ENCODE measurements at places on chromosomes 6 and 20.

GRCh38 chr20:32091888-32092346, 17.6 kb upstream of the TM9SF4 start:
- peak; percentile 73 for DNase-seq

DNA sequence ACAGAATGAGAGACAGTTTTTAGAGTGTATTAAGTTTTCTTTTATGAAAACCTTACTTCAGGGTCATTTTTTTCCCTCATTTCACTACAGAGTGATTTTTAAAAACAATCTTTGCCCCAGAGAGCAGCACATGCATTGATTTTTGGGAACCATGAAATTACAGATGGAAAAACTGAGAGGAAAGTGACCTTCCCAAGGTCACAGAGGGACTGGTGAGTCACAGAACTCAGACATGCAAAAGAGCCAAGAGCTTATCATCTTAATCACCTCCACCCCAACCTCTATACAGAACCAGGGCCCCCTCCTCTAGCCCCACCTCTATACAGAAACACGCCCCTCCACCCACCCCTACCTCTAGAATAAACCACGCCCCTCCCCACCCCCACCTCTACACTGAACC, 10.7 kb downstream of the PXMP4 start:
- DNase-seq, result no peak

- DNase-seq, result peak; percentile 82
Measured at GRCh38 chr6:31356946-31357466, at the start of gene HLA-B. Gene HLA-B (minus strand): TSS chr6:31357179. CDS start chr6:31357158, 21 bp downstream.

GRCh38 chr6:84453499-84453898, 226.1 kb upstream of the CEP162 start:
- no peak for DNase-seq

GRCh38 chr6:106360989-106361430, 493 bp downstream of the CRYBG1 start:
- DNase-seq, result peak; percentile 2

DNA sequence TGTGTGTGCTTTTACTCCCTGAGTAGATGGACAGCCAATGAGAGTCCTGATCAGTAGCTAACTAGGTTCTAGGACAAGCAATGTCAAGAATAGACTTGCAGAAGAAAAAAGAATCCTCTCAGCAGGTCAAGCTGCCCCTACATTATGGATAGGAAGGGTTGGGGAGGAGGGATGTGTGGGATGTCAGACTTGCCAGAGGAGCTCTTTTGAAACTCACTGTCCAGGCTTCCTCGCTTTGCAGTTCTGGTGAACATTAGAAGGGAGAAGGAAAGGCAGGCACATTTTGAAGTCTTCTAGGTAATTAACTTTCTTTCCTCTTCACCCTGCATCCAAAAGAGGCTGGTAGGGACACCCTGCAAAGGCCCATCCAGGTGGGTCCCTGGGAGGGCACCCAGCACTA, 48.7 kb downstream of the SYNE1 start:
- DNase-seq, result no peak

DNA sequence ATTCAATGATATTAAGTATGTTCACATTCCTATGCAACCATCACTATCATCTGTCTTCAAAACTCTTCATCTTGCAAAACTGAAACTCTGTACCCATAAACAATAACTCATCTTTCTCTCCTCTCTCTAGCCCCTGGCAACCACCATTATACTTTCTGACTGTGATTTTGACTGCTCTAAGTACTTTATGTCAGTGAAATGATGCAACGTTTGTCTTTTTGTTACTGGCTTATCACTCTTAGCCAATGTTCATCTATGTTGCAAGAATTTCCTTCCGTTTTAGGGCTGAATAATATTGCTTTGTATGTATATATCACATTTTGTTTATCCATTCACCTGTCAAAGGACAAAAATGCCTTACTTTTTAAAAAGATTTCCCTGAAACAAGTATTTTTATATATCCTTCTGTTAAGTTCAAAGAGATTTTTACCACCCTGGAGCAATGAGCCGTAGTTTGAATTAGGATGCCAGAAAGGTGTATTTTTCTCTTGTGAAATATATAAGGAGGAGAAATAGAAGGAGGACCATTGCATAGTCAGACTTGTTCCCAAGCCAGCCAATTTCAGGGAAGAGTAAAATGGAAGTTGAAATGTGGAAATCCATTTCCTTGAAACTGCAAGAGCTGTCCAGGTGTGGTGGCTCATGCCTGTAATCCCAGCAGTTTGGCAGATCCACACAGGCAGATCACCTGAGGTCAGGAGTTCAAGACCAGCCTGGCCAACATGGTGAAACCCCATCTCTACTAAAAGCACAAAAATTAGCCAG, 4.0 kb upstream of the CGAS start:
- DNase-seq, result no peak

DNA sequence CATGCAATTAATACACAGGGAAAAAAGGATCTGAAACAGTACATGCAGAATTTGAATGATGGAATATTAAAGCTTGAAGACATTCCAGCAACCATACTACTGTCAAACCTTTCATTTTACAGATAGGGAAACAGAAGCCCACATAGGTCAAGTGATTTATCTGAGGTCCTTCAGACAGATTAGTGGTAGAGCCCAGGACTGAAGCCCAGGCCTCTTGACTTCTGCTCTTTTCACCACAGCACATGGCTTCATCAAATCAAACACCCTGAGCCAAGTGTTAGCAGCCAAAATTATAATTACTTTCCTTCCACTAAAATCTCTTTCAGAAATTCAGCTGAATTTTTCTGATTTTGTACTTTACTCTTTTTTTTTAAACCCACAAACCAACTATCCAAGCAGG, 435.6 kb upstream of the RUNX2 start:
- no peak for DNase-seq

- no peak for DNase-seq
Measured at GRCh38 chr6:30380464-30380863, 35.5 kb downstream of the RPP21 start.

DNA sequence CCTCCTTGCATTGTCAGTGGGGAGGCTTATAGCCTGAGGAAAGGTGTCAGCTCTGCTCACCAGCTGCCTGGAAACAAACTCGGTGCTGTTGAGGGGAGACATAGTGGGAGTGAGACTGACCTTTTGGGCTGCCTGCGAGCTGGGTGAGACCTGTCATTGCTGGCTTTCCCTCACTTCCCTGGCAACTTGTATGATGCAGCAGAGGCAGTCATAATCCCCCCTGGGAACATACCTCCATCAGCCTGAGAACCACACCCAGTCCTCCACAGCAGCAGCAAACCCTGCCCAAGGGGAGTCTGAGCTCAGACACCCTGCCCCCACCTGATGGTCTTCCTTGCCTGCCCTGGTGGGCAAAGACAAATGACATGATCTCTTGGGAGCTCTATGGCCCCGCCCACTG, 521.2 kb upstream of the IMPG1 start:
- no peak for DNase-seq

GRCh38 chr6:14040042-14040441, 77.5 kb upstream of the CD83 start:
- DNase-seq, result no peak

- DNase-seq, result no peak
Measured at GRCh38 chr20:37475252-37475651, 45.8 kb upstream of the NNAT start.

DNA sequence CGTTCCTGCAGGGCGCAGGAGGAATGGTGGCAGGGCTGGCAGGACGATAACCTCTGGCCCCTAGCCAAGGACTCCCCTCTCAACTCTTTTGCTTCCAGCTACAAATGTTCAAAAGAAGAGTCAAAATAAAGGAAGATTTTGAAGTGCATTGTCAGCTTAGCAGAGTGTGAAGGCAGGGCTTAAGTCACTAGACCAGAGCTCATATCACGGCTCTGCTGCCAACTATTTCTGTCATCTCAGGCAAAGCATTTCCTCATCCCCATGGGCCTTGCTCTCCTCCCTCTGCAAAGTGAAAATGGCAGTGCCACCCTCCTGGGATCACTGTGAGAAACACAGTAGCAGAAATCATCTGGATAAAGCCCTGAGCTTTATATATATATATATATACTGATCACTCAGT, 36.7 kb downstream of the CFAP61 start:
- DNase-seq, result no peak

GRCh38 chr20:2253256-2253655, 42.5 kb upstream of the TGM3 start:
- no peak for DNase-seq

DNA sequence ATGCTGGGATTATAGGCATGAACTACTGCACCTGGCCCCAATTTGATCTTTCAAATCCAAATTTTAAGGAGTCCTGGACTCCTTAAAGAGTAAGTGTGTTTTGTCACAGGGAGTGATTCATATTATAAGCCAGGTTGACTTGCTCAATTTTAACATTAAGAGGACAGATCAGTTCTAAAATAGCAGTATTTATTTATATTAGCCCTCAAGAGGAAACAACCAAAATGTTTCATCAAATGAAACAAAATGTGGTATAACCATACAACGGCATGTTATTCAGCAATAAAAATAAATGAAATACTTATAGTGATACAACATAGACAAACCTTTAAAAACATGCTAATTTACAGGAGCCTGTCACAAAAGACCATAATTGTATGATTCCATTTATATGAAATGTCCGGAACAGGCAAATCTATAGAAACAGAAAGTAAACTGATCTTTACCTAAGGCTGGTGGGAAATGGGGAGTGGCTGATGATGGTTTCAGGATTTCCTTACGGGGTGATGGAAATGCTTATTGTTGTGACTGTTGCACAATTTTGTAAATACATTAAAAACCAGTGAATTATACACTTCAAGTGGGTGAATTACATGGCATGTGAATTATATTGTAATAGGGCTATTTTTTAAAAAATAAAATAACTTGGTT, 637.4 kb downstream of the MMUT start:
- DNase-seq, result no peak

- DNase-seq, result no peak
Measured at GRCh38 chr20:7989379-7989778, 30.2 kb downstream of the TMX4 start.

GRCh38 chr6:44039191-44039719, 88.0 kb downstream of the MRPL14 start:
- no peak for DNase-seq

DNA sequence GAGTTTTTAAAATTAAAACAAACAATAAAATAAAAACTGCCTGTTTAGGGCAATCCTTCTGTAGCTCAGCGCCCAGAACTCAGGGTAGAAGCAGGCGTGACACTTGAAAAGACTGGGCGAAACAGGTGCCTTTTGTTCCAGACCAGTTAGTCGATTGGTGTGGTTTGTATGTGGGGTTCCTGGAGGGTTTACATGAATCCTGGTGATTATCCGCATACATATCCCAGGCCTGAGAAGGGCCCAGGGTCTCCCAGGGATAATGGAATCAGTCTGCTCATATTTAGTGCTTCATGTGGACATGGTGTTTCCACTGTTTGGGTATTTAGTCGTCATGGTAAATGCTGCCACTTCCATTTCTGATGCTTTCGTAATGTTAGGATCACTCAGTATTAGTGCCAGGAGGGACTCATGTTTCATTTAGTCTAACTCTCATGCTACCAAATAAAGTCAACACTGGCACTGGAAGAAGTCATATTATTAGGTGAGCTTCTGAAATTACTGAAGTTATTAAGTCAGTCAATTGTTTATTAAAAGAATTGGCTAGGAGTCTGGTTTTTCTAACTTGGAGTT, 116.5 kb downstream of the SAMD5 start:
- no peak for DNase-seq

GRCh38 chr6:166105341-166106075, 62.1 kb downstream of the TBXT start:
- DNase-seq, result no peak

- DNase-seq, result no peak
Measured at GRCh38 chr6:5007531-5007930, 3.7 kb upstream of the RPP40 start.

- no peak for DNase-seq
Measured at GRCh38 chr6:50724381-50725124, 11.2 kb downstream of the TFAP2D start.

- no peak for DNase-seq
Measured at GRCh38 chr20:43812216-43812615, 85.4 kb upstream of the GTSF1L start.

DNA sequence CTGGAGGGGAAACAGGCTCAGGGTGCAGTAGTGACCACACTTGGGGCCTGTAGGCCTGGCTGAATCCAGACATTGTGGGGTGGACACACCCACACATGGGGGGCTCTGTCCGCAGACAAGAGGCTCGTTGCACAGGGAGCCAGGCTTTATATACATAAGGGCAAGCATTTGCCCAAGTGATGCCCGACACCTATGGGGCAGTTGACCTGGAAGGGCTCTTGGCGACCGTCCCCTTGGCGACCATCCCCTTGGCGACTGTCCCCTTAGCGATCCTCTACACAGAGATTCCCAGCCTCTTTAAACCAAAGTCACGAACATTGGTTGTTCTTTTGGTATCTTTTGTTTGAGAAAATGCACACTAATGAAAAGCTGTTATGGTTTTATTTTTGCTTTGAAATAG, 2.7 kb downstream of the TOX2 start:
- no peak for DNase-seq

- DNase-seq, result no peak
Measured at GRCh38 chr6:150145830-150146229, 3.0 kb downstream of the PPP1R14C start.

DNA sequence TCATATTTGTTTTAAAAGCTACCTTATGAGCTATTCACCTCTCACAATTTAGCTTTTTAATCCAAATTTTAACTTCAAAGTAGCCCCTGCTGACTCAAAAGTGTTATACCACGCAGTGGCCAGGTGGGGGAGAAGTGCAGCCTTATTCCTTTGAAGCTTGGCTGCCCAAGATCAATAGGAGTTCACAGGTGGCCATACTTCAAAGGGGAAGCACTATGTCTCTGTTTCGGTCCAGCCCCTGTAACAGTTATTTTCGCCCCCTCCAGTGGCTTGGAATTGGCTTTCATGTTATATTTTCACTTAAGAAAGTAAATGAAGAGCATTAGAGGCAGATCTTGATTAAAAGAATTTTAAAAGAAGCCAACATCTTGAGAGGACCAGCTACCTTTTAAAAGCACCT, 608.4 kb downstream of the EPHA7 start:
- DNase-seq, result no peak

GRCh38 chr6:43510827-43511163, 649 bp upstream of the LRRC73 start:
- no peak for DNase-seq

DNA sequence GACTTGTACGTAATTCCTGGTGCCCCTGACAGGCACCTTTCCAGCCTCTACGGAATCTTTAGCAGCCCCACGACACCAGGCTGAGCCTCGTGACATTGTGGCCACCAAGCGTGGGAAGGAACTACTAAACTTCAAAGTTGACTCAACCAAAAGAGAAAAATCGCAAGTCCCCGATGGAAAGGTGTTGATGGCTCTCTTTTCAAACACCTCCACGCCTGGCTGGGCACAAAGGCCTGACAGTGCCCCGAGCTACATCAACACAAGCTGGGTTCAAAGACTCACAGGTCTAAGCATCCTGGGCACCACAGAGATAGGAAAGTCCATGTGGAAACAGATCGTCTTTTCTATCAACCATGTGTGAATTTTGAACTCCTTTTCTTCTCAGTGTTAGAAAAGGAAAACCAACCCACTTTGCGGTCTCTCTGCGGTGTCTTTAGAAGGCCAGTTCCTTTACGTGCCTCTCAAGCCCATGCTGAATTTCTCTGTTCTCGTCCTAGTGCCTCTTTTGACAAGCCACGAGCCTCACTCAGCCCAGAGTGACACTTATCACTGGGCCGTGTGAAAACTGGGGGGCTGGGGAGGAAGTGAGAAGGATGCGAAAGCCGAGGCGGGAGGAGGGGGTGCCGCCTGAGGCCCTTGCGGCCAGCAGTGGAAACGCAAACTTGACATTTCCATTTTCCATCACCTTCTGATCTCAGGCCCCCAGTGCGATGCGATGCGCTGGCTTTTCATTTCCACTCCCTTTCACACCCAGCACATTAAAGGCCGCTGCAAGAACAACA, 59.4 kb downstream of the GFOD1 start:
- peak; percentile 59 for DNase-seq

- DNase-seq, result no peak
Measured at GRCh38 chr20:9923648-9924047, 84.8 kb upstream of the PAK5 start.
